ENCODE measurements at places on chromosomes 16 and 17.

GRCh38 chr17:62965174-62965685, 805 bp upstream of the TANC2 start:
- peak; percentile 38 for DNase-seq

DNA sequence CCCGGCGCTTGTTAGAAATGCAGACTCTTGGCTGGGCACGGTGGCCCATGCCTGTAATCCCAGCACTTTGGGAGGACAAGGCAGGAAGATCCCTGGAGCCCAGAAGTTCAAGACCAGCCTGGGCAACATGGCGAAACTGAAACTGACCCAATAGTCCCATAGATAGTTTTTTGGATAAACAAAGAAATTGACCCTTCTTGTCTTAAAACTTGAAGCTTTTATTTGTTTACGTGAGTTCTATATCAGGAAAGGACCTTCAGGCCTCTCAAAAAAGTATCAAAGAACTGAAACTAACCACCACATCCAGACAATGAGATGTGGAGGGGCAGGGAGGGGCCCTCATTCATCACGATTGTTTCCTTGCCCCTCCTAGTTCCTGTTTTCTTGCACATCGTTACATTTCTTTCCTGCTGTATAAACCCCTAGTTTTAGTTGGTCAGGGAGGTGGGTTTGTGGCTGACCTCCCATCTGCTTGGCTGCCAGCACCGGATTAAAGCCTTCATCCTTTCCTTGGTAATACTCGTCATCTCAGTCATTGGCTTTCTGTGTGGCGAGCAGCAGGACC, 29.9 kb upstream of the PRM1 start:
- no peak for DNase-seq

- DNase-seq = no peak
Observed at GRCh38 chr16:88991813-88992350, 14.9 kb upstream of the CBFA2T3 start.

GRCh38 chr17:45170931-45171337, 9.3 kb downstream of the HEXIM2 start:
- DNase-seq = no peak

GRCh38 chr16:11691771-11692170, 23.5 kb downstream of the SNN start:
- DNase-seq = no peak
